ENCODE measurements at places on chromosomes 7 and 10.

GRCh38 chr7:2726316-2727018, 38.5 kb downstream of the AMZ1 start:
- DNase-seq: no peak

GRCh38 chr10:93182049-93182327, 108.3 kb downstream of the CYP26A1 start:
- DNase-seq: no peak

- no peak for DNase-seq
Measured at GRCh38 chr7:95971716-95972115, 199.4 kb downstream of the DYNC1I1 start.

DNA sequence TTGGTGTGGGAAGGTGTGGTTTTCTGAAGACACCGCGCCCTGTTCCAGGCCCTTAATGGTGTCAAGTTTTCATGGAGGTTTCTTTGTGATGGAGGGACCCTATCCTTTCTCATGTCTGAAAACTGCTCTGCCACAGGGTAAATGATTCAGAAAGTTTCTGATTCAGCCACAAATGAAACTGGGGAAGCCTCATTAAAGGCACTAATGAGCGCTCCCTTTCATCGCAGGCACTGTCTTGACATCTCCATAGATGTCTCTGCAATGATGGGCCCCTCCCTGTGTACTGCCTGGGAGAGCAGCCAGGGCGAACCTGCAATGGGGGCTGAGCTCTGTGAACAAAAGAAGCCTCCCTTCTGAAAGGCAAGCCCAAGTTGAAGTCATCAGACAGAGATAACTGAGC, 355.3 kb downstream of the PRPF18 start:
- no peak for DNase-seq

DNA sequence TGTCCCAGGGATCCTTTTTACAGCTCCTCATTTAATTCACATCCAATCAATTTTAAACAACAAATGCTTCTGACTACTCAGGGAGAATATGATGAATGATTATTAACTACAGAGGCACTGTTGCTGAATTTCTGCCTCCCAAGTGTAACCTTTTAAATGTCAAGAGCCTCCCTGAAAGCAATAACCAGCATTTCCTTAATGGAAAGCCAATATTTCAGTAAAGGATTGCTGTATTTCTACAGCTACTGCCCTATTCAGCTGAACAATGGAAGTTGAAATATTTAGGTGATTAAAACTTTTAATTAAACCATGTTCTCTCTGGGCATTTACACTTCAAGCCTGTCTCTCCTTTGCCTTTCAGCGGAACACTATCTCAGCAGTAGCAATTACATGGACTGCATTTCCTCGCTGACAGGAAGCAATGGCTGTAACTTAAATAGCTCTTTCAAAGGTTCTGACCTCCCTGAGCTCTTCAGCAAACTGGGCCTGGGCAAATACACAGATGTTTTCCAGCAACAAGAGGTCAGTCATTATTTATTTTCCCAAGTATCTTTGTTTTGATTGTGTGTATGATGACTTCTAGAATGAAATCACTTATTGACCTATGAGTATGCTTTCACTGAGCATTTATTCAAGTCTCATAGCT, 304.7 kb downstream of the BICC1 start:
- no peak for DNase-seq

DNA sequence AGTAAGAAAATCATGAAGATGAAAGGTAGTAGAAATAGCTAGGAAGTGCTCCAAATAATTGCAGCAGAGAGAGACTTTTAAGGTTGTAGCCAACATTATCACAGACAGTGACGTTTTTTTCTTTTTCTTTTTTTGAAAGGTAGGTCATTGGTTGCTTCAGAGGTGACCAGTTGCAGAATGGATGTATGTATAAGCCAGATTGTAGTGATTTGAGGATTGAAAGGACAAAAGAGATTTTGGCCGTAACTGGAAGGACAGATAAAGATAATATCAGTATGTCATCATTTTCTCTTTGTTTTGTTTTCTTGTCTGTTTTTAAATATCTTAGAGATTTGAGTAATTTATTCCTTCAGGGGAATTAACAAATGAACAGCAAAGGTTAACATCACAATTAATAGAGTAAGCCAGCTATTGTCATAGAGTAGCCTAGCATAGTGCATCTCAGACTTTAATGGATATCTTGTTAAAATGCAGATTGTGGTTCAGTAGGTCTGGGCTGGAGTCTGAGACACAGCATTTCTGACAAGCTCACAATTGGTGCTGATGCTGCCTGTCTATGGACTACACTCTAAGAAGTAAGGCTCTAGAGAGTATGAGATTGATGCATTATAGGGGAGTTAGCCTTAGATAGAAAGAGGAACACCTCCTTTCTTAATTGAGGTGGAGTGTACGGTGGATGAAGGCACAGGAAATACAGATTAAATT, 28.3 kb downstream of the CDK13 start:
- no peak for DNase-seq

DNA sequence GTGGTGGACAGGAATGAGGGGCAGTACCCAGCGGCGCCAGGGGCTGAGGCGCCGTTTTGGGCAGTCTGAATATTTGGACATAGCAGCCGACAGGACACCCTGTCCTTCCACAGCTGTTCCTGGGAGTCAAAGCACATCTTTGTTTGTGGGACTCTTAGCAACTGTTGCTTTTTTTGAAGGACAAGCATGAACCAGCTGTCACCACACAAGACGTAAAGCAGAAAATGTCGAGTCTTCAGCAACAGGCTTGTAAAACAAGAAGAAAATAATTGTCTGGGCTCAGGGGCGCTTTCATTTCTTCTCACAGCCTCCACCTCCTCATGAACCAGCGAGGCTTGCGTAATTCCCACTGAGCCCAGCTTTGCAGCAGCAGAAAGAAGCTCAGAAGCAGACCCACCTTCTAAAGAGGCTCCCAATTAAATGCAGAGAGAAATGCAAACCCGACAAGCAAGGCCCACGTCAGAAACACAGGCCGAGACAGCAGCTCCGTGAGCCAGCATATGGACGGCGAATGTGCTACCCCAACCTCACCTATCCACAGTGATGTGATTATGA, 68.9 kb upstream of the DNAAF5 start:
- DNase-seq: no peak
